ENCODE measurements at places on chromosomes 3 and 15.

- DNase-seq, result no peak
These were observed 1196.3 kb upstream of the GBE1 start for GRCh38 chr3:82957696-82958095.

DNA sequence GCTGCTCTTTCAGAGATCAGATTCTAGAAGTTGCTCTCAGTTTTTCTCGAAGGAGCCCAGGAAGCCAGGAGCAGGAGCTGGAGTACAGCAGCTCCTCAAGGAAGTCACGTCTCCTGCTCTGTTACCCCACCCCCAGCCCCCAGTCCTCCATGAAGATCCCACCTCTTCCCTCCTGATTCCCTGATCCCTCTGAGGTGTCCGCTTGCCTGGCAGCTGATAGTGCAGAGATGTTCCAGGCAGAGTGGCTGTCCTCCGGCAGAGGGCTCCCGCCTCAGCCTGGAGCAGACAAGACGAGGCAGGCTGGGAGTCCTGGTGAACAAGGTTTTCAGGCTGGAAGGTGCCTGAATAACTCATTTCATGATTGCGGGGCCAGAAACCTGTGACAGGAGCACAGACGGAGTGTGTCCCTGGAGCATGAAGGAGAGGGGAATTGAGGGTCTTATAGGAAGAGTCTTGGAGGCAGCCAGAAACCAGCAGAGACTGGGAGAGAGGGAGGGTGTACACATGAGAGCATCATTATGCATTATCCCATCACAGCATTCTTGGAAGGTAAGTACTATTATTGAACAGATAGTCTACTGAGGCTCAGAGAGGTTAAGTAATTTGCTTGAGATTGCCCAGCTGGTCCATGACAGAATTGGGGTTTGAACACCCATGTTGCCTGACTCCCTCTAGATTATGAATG, 1.2 kb downstream of the HRH1 start:
- DNase-seq, result peak; percentile 42

DNA sequence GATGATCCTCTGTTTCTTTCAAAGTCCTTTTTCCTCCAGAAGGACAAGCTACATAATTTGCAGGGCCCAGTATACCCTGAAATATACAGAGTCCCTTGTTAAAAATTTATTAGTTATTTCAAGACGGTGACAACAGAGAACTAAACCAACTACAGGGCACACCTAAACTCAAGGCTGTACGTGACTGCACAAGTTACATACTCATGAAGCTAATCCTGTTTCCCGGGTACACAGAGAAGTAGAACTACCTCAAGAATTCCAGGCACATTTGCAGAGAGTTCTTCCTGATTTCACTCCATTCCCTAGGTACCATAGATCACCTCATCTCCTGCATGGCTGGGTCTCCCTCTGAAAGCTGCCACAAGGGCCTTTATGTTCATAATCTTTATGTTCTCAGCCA, 279.4 kb upstream of the ARL6 start:
- no peak for DNase-seq

GRCh38 chr3:54939557-54940300, 11.9 kb upstream of the LRTM1 start:
- DNase-seq, result no peak

DNA sequence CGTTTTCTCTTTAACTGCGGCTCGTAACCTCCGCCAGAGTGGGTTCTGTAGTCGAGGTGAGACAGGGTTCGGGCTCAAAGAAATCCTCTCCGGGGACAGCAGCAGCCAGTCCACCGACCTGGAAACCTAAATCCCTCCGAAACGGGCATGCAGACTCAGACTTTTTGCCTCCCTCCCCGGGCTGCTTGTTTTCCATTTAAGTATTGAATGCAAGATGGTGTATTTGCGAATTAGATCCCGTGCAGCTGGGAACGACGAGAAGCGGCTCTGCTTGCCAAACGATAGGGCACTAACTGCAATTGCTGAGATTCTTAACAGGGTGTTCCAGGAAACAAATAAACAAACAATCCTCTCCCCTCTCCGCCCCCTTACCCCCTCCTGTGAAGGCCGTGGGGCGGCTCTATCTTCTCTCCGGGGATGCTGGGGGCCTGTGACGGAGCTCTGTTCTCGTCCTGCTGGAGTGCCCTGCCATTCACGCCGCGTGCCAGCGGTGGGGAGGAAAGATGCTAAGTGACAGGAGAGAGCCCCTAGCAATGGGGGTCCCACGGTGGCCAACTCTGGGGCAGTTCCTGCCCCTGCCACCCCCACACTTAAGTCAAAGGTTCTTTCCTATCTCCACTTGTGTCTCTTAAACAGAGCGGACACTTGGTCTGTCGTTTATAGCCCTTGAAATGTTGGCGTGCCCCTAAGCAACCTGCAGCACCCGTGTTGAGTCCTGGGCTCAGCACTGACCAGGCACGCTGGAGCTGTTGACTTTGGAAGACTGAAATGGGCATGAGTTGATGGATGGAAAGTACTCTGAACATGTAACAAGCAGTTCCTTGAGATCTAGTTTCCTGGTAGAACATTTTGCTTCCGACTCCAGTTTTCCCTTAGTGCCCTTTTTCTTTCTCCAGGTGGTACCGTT, 1.3 kb upstream of the ETV5 start:
- peak; percentile 7 for DNase-seq

GRCh38 chr3:96813134-96813819, 1.1 kb upstream of the EPHA6 start:
- peak; percentile 78 for DNase-seq

GRCh38 chr3:58857402-58857801, 190.8 kb upstream of the FAM3D start:
- DNase-seq, result no peak

DNA sequence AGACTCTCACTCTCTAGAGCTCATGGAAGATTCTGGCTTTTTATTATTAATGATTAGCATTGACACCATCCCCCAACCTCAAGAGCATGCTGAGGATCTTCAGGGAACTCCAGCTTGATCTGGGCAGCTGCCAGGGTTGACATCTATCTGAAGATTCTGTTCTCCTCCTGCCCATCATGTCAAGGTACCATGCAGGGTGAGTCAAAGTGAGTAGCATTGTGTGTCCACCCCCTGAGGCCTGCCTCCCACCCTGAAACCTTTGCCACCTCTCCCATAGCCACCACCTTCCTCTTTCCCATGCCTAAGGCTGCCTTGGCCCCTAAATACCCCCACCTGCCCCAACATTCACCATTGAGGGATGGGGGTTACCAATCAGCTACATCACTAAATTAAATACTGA, 70.1 kb upstream of the SLCO3A1 start:
- DNase-seq, result no peak

DNA sequence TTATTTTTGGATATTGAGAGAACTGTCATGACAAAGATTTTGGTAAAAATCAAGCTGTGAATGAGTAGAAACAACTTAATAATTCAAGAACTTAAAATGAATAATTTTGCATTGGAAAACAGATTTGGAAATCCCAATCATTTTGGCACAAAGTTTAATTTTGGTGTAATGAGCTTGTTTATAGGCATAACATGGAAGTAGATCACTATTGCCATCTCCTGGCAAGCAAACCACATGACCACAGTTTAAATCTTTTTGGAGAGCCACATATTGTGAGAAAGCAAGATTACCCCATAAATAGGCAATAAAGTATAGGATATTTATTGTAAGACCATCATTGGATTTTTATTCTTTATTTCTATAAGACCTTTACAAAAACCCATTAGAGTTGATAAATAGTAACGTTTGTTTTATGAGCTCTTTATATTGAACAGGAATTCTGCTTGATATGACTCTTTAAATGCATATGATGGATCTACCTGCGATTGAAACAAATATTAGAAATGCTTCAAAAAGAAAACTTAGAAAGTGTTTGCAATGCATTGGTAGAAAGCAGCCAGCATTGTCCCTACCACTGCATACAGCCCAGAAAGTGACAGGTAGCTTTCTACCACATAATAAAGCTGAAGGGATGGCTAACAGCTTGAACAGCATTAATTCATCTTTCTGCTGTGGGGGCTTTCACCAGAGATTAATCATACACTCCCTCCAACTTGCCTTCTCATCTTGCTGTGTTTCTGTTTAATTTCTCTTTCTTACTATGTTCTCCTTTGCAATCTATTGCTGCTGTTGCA, 766.8 kb downstream of the TBL1XR1 start:
- DNase-seq, result peak; percentile 3

- no peak for DNase-seq
These were observed 92.7 kb downstream of the UACA start for GRCh38 chr15:70670680-70671079.

- DNase-seq, result no peak
These were observed 100.1 kb downstream of the VGLL3 start for GRCh38 chr3:86890741-86891396.

All from activated CD8-positive, alpha-beta T cell treated with anti-CD3 and anti-CD28 coated beads for 36 hours (primary cell).